K562 (cell line): ENCODE measurements at places on chromosomes 6 and 20. TPM values are rescaled to one million over a fixed set of nuclear protein-coding genes. Genes with fewer than 3 reads are reported as not detected.

Gene BPI
- total RNA-seq: not detected in 2 replicates

DNA sequence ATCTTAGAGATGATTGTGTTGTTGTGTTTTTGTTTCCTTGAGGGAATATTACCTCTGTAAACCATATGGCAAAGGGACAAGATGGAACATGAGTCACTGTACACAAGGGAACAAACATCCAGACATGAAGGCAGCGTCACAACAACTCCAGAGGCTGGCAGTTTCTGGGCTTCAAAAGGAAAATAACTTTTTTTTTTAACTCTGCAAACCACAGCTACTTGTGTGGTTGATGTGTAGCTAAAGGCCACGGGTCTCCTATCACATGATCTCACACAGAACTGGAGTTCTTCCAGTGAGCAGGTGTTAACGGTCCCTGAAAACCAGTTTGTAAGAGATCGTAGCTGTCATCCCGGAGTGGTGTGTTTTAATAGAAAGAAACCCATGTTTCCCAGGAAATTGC lies 33.2 kb upstream of the HBS1L start:
- no peak for DNase-seq

Gene SLC44A4
- total RNA-seq: 13.6 and 18.6 TPM in 2 replicates

Gene SUN5
- total RNA-seq: not detected in 2 replicates

DNA sequence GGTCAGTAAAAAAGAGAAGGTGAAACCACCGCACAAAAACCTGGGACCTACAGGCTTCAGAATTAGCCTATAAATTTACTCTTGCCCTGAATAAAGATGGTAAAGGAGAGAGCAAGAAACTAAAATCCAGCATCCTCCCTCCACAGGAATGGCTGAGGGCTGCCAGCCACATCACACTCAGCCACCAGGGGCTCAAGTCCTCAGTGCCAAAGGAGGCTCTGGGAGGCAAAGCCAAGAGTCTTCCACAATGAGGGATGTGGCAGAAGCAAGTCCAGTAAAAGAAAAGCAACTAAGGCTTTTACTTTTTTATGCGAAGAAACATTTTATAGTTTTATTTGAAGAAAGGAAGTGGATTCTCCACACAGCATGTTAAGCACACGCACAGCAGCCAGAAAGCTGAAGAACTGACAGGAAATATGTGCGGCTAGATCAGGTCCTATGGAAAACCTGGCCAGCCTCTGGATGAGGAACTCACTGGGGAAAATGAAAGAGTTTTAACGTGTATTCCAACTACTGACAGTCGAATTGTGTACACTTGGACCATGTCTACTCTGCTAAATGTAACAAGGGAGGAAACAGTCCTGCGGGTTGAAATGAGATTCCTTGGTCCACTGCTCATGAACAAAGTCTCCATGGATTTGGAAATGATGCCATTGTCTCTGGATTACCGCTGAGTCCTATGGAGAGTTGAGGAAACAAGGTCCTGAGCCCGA lies 219.4 kb upstream of the SSTR4 start:
- no peak for DNase-seq

DNA sequence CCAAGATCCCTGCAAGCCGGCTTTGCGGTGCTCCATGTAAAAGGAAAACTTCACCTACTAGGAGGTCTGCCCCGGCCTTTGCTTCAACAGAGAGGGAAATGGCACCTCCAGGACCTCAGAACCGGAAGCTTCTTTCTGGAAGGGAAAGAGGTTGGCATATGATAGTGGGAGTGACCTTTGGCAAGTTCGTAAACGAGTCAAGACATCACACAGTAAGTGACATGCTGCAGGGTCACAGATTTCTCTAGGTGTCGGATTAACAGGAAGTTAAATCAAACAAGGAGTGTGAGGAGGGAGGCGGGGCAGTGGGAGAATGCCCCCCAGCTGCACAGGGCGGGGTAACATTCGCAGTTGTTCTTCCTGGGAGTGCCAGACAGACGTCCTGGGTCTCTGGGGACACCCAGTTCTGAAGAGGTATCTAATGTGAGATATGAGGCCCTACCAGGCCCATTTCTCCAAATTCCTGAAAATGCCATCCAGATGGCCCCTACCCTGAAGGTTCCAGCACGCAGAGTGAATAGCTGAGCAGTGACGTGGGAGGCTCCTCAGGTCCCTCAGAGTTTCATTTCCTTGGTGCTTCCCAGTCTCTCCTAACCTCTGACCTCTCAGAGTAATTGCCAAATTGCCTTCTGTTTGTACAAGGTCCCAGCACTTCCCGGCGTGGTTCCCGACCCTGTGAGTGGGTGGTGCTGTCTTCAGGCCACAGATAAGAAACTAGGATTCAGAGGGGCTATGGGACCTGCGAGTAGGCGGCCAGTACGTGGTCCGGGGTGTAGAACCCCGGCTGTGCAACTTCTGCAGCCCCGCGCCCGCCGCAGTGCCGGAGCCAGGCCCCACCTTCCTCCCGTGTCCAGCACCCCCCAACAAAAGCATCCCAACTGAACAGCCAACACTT lies 1.9 kb downstream of the RRBP1 start:
- peak; percentile 27 for DNase-seq

GRCh38 chr6:37218061-37218460 lies 39.5 kb upstream of the TBC1D22B start:
- no peak for DNase-seq

- no peak for DNase-seq
Measured at GRCh38 chr6:57048577-57048976, 2.1 kb downstream of the KIAA1586 start.

Gene BTNL2
- total RNA-seq: not detected in 2 replicates

Gene ADGRF5
- total RNA-seq: 0.07 and 0.22 TPM in 2 replicates

GRCh38 chr6:142301651-142302391 lies at the start of gene ADGRG6:
TSS of gene ADGRG6 (plus strand) at chr6:142302007. CDS start at chr6:142302330, 323 bp downstream.
- peak; percentile 14 for DNase-seq

Gene CLVS2
- 0.13 TPM in 1 of 2 replicates, not detected in the other for total RNA-seq

DNA sequence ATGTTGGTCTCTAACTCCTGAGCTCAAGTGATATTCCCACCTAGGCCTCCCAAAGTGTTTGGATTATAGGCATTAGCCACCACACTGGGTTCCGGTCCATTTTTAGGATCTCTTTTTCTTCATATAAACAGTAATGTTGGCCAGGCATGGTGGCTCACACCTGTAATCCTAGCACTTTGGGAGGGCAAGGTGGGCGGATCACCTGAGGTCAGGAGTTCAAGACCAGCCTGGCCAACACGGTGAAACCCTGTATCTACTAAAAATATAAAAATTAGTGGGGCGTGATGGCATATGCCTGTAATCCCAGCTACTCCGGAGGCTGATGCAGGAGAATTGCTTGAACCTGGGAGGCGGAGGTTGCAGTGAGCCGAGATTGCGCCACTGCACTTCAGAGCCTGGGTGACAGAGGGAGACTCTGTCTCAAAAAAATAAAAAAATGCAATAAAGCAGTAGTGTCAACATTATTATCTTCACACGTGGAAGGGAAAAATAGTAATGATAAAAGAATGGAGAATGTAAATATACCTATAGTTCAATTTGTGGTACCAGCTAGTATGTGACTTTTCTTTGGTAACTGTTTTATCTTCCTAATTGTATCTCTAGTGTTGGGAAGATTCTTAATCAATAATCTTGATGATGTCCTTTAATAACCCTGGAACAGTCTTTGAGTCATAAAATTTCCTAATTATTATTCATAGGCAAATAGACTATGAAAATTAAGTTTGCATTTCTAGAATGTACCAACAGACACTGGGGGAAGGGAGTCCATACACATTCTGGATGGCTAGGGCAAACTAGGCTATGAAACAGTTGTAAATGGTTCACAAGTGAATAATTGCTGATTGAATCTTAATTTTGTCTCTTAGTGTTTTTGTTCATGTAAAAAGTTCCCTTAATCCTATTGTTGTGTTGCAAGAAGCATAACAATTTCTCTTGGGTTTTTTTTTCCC lies 3.6 kb downstream of the PARD6B start:
- no peak for DNase-seq

GRCh38 chr6:21965016-21965415 lies 331.8 kb downstream of the PRL start:
- DNase-seq: no peak

- no peak for DNase-seq
Measured at GRCh38 chr6:41430875-41431274, 95.5 kb downstream of the NCR2 start.

Gene GGTLC1
- not detected in 2 replicates for total RNA-seq

Gene RAMACL
- 0.11 TPM in 1 of 2 replicates, not detected in the other for total RNA-seq
